ENCODE measurements at places on chromosomes 12 and 14. TPM values are rescaled to one million over a fixed set of nuclear protein-coding genes. Genes with fewer than 3 reads are reported as not detected.

- no peak overlapping the region for H3K4me3 ChIP-seq
- no peaks in the 10 kb centered on the region for H3K36me3 ChIP-seq
- DNase-seq, result no peak
Measured at GRCh38 chr12:3224530-3224903, 147.3 kb downstream of the TSPAN9 start.

- peaks cover 22% of the 10 kb centered on the region for H3K4me1 ChIP-seq
- no peak for DNase-seq
- H3K27ac ChIP-seq, result no peak overlapping the region
Measured at GRCh38 chr14:101783260-101784016, 21.9 kb downstream of the PPP2R5C start.

- no peaks in the 10 kb centered on the region for H3K4me1 ChIP-seq
- no peaks in the 10 kb centered on the region for H3K36me3 ChIP-seq
- DNase-seq, result no peak
- H3K27me3 ChIP-seq, result no peaks in the 10 kb centered on the region
Measured at GRCh38 chr12:117313926-117314325, 47.5 kb downstream of the NOS1 start.

DNA sequence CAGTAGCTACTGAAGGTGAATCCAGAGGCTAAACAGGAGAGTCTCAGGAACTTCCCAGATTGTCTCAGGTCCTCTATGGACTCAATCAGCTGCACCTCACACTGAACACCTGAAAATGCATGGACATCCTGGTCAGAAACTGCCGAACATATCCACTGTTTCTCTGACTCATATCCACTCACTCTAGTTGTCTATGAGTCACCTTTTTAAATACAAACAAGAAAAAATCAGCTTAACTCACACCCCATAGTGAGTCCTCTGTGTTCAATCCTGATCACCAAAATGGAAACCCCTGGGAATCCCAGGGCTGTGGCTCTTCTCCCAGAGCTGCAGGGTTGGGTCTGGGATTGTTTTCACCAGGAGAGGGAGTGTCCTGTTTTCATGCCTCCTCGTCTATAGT lies 556.7 kb downstream of the TMEM121 start:
- H3K4me3 ChIP-seq, result no peak overlapping the region
- H3K4me1 ChIP-seq, result no peaks in the 10 kb centered on the region
- no peaks in the 10 kb centered on the region for H3K36me3 ChIP-seq
- H3K27me3 ChIP-seq, result no peaks in the 10 kb centered on the region
- no peak overlapping the region for H3K27ac ChIP-seq

DNA sequence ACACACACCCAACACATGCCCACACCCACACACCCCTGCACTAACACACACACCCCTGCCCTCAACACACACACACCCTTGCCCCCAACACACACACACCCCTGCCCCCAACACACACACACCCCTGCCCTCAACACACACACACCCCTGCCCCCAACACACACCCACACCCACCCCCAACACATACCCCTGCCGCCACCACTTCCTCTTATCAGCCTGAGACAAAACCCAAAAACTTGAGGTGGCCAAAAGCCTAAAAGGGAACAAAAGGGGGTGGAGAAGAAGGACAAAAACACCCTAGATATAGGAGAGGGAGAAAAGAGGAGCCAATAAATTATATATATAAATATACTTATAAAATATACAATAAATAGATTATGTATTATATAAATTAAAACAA lies 9.1 kb upstream of the DEGS2 start:
- H3K4me3 ChIP-seq, result no peak overlapping the region
- H3K36me3 ChIP-seq, result no peaks in the 10 kb centered on the region
- H3K27ac ChIP-seq, result no peak overlapping the region

LAG3 gene
- 0.35 TPM for total RNA-seq

DNA sequence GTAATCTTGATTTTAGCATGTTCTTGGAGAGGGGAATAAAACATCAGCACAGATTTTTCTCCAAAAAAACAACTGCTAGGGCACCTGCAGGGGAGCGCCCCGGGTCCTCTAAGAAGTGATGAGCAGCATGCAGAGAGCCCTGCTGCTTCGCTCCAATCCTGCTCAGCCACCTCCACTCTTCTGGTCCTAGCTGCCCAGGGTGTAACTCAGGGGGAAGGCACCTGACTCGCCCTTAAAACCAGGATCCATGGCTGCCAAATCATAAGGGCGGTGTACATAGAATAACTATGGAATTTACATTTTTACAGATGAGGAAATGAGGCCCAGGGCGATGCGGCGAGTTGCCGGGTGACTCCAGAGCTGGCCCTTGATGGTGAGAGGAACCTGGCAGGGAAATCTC lies 204.7 kb downstream of the CALM1 start:
- no peak for DNase-seq
- H3K4me1 ChIP-seq, result peaks cover 35% of the 10 kb centered on the region
- no peaks in the 10 kb centered on the region for H3K27me3 ChIP-seq
- H3K27ac ChIP-seq, result peak overlapping the region; percentile 39
- H3K36me3 ChIP-seq, result no peaks in the 10 kb centered on the region
- H3K4me3 ChIP-seq, result no peak overlapping the region

SETD1B gene
- total RNA-seq, result 14.4 TPM

C12orf42 gene
- not detected for total RNA-seq

LMNTD1 gene
- not detected for total RNA-seq

ADGRD1 gene
- 2.2 TPM for total RNA-seq

ESR2 gene
- 2.7 TPM for total RNA-seq

FSCB gene
- total RNA-seq, result not detected

DNA sequence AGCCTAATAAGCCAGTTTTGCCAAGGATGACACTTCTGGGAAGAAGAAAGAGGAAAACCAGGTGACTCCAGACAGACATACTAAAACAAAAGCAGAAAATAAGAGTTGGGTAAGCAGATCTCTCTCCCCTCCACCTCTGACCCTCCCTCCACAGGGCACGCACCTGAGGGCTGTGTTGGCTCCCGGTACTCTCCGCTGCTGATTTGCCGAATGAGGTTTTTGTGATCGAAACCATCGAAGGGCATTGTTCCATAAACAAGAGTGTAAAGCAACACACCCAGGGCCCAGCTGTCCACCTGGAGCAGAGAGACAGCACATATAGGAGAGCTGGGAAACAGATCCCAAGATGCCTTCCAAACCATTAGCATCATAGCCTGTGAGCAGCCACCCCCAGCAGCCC lies 68.1 kb downstream of the NUAK1 start:
- no peak overlapping the region for H3K4me3 ChIP-seq
- H3K36me3 ChIP-seq, result peaks cover 49% of the 10 kb centered on the region
- DNase-seq, result no peak
- peaks cover 7% of the 10 kb centered on the region for H3K4me1 ChIP-seq
- no peaks in the 10 kb centered on the region for H3K27me3 ChIP-seq

- no peaks in the 10 kb centered on the region for H3K36me3 ChIP-seq
- no peak overlapping the region for H3K27ac ChIP-seq
- no peaks in the 10 kb centered on the region for H3K4me1 ChIP-seq
Measured at GRCh38 chr12:81221681-81222080, 143.8 kb downstream of the ACSS3 start.

- H3K4me1 ChIP-seq, result peaks cover 31% of the 10 kb centered on the region
- no peak for DNase-seq
- H3K36me3 ChIP-seq, result no peaks in the 10 kb centered on the region
- no peak overlapping the region for H3K27ac ChIP-seq
- H3K27me3 ChIP-seq, result no peaks in the 10 kb centered on the region
Measured at GRCh38 chr12:45547822-45548221, 181.7 kb upstream of the ARID2 start.

DNA sequence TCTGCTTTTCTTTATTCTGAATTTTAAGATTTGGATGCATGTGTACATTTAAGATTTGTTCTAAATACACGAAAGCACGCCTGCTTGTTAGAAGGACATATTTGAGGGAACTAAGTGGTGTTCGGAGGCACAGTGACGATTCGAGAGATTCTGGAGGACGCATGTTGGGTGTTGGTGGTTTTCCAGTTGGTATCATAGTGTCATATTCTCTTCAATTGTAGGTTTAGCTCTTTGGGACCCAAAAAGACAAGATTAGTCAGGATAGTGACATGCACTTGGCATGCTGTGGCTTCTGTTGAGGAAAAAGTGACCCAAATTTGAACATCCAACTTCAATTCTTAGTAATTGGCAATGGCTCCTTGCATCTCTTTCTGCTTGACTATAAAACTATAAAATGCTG lies 30.1 kb downstream of the PRKCH start:
- no peaks in the 10 kb centered on the region for H3K36me3 ChIP-seq
- H3K27ac ChIP-seq, result no peak overlapping the region
- no peak for DNase-seq
- H3K4me1 ChIP-seq, result no peaks in the 10 kb centered on the region

DNA sequence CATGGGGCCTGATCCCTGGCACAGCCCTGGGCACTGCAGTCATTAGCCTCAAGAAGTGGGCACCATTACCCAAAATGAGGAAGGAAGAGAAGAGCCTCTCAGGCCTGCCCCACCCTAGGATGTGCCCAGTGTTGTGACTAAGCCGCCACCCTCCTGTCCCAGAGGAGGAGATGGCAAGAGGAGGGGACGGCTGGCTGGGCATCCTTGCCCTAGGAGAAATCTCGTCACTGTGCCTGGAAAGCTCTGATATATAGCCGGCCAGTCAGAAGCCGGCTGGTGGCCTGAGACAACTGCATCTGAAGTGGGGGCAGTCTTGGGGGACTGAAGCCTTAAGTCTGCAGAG lies 115.2 kb downstream of the LGMN start:
- H3K36me3 ChIP-seq, result no peaks in the 10 kb centered on the region
- H3K27me3 ChIP-seq, result no peaks in the 10 kb centered on the region
- no peaks in the 10 kb centered on the region for H3K4me1 ChIP-seq
- DNase-seq, result no peak

GPR137C gene
- total RNA-seq, result 0.40 TPM

GALNT9 gene
- total RNA-seq, result not detected

OAS2 gene
- total RNA-seq, result 10.3 TPM

GRCh38 chr12:86389949-86390348 lies 133.8 kb upstream of the MGAT4C start:
- no peaks in the 10 kb centered on the region for H3K4me1 ChIP-seq
- H3K4me3 ChIP-seq, result no peak overlapping the region
- H3K36me3 ChIP-seq, result no peaks in the 10 kb centered on the region
- no peak for DNase-seq
- H3K27ac ChIP-seq, result no peak overlapping the region

KITLG gene
- 33.0 TPM for total RNA-seq

MRPL52 gene
- 142 TPM for total RNA-seq

TGM1 gene
- 1,879 TPM for total RNA-seq

DNA sequence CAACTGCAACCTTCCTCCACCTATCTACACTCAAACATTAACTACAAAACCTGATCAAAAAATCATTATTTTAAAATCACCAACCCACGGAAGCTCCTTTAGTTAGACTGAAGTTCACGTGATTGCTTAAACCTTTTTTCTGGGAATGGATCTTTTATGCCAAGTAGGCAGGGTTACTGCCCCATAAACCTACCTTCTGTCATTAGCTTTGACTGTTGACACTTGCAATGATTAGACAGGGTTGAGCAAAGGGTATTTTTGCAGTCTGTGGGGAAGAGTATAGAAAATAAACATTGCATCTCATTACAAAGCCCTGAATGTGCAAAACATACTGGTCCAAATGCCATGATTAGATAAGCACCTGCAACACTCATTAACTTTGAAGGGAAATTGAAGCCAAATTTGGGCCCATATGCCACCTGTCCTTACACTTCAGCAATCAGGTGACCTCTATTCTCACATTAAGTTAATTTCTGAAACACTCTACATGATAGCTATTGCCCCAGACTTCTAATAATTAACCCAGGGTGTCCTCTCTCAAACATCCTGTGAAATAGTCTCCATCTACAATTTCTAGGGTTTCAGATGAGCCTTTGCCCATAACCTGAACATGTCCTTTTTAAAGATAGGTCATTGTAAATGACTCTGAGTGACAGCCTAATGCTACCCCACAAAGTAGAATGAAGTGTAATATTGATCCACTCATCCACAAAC lies 156.0 kb upstream of the PLEKHG7 start:
- H3K36me3 ChIP-seq, result no peaks in the 10 kb centered on the region
- no peak overlapping the region for H3K4me3 ChIP-seq
- DNase-seq, result no peak
- H3K4me1 ChIP-seq, result peaks cover 16% of the 10 kb centered on the region
- no peak overlapping the region for H3K27ac ChIP-seq

- H3K4me1 ChIP-seq, result no peaks in the 10 kb centered on the region
- DNase-seq, result no peak
- H3K4me3 ChIP-seq, result no peak overlapping the region
- no peaks in the 10 kb centered on the region for H3K36me3 ChIP-seq
- no peaks in the 10 kb centered on the region for H3K27me3 ChIP-seq
- peak overlapping the region; percentile 85 for H3K27ac ChIP-seq
Measured at GRCh38 chr12:120928864-120929652, 24.9 kb upstream of the SPPL3 start.

- no peaks in the 10 kb centered on the region for H3K36me3 ChIP-seq
- H3K27ac ChIP-seq, result no peak overlapping the region
- DNase-seq, result no peak
Measured at GRCh38 chr12:111687952-111688351, 2.1 kb downstream of the ACAD10 start.

KRT79 gene
- not detected for total RNA-seq

DNA sequence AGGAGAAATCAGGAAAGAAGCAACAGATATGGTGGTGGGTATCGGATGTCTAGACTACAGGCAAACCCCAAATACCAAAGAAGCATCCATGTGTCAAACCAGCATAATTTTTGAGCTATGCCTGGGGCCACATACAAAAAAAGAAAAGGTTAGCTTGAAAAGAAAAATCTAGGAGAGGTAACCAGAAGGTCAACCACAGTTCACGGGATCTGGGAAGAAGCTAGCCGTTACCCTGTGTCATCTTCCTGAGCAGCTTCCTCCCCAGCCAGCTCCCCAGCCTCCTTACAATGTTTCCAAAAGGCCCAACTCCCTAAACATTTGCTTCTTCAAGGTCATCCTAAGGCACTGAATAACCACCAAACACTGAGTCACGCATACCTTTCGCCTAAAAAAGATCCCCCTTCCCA lies 3.1 kb downstream of the SINHCAF start:
- peaks cover 6% of the 10 kb centered on the region for H3K4me1 ChIP-seq
- H3K27ac ChIP-seq, result peak overlapping the region; percentile 98
- H3K4me3 ChIP-seq, result peak overlapping the region; percentile 78
- no peak for DNase-seq
- H3K36me3 ChIP-seq, result no peaks in the 10 kb centered on the region

GRCh38 chr12:81610955-81611889 lies 147.9 kb downstream of the PPFIA2 start:
- no peaks in the 10 kb centered on the region for H3K27me3 ChIP-seq
- H3K27ac ChIP-seq, result no peak overlapping the region
- no peak overlapping the region for H3K4me3 ChIP-seq
- no peaks in the 10 kb centered on the region for H3K4me1 ChIP-seq

KRT74 gene
- 0.19 TPM for total RNA-seq

GRCh38 chr14:75081660-75082229 lies 12.3 kb downstream of the ZC2HC1C start:
- H3K27me3 ChIP-seq, result no peaks in the 10 kb centered on the region
- H3K4me3 ChIP-seq, result no peak overlapping the region
- no peak for DNase-seq
- H3K4me1 ChIP-seq, result peaks cover 6% of the 10 kb centered on the region

CFAP54 gene
- not detected for total RNA-seq
